ENCODE measurements at places on chromosomes 12 and 14.

- no peak for DNase-seq
Measured at GRCh38 chr12:30257618-30258017, 438.1 kb downstream of the IPO8 start.

DNA sequence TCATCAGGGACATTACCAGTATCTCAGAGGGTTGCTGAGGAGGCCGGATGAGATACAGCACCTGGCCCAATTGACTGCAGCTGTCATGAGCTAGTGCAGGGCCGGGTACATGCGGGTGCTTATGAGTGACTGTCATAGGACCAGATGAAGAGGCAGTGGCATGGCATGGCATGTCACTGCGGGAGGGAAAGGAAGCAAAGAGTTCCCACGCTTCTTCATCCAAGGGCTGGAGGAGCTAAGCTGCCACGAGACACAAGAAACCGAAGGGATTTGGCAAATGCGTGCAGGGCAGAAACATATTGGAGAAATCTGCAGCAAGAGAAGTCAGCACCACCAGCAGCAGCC lies 10.7 kb upstream of the GPX2 start:
- DNase-seq = no peak

- DNase-seq = peak; percentile 93
Measured at GRCh38 chr12:6872073-6873048, 742 bp downstream of the SPSB2 start.

GRCh38 chr14:98711453-98711852 lies 560.5 kb downstream of the BCL11B start:
- DNase-seq = no peak

DNA sequence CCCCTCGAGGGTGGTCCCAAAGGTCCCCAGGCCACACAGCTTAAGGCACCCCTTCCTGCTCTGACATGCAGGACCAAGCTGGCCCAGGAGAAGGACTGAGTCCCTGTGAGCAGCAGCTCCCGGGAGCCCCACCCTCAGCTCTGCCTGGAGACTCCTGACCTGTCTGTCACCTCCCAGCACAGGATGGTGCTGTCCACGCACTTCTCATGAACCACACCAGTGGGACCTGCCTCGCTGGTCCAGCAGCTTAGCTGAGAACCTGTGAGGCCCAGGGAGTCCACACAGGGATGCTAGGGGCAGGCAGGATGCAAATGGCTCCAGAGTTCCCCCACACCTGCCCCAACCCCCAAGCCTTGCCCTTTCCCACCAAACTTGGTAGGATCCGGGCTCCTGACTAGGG lies 27.7 kb downstream of the CCDC85C start:
- DNase-seq = no peak

- no peak for DNase-seq
Measured at GRCh38 chr12:94792693-94793092, 142.3 kb upstream of the TMCC3 start.

GRCh38 chr12:1083151-1083888 lies 92.3 kb downstream of the ERC1 start:
- no peak for DNase-seq

DNA sequence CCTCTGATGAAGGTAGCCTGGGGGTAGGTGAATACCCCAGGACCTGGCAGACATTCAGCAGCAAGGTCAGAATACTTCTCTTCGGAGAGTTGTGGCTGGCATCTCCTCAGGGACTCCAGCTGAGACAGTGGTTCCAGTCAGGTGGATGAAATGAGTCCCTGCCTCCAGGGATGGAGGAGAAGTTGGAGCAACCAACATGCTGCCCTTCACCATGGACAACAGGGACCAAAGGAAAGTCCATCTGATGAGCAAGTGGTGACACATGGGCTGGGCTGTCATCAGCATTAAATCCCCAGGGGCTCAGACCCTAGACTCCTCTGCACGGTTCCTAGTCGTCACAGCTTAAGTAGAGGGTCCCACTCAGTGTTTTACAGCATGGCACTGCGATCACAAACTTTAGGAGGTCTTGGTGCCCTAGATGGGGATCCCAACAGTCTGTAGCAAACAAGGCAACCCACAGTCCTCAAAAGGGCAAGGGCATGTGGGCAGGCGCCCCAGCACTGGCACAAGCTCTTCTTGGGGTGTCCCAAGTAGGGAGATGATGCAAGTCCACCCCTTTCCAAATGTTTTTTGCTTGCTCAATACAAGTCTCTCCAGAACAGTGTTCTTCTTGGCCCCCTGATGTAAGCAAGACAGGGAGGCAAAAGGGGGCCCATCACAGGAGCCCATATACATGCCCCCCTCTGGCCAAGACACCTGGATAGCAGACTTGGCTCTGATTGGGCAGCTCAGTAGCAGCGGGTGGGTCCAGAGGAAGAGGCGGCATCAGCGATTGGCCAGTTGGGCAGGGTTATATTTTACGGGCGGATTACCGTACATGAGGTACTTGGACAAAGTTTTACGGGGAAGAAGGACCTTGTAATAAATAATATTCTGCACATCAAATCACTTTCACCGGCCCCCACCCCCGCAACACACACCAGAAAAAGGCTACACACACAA lies 10.8 kb upstream of the CDH24 start:
- DNase-seq = no peak

DNA sequence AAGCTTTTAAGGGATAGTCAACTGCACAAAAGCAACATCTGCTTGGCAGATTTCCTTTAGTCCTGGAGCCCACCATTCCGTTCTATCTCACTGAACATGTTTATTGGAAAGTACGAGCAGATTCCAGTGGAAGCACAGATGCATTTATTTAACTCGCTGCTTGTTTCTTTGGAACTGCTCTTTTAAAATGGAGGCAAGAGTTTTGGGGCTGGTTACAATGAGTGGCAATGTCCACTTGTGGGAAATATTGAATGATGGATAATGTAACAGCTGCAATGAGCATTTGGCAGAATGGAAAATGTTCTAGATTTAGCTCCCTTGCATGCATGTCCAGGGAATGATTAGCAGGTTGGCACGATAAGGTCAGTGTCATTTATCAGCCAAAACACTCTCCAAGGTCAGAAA lies 163.0 kb downstream of the ATP23 start:
- DNase-seq = no peak

- no peak for DNase-seq
Measured at GRCh38 chr12:98262902-98263301, 252.5 kb upstream of the TMPO start.

DNA sequence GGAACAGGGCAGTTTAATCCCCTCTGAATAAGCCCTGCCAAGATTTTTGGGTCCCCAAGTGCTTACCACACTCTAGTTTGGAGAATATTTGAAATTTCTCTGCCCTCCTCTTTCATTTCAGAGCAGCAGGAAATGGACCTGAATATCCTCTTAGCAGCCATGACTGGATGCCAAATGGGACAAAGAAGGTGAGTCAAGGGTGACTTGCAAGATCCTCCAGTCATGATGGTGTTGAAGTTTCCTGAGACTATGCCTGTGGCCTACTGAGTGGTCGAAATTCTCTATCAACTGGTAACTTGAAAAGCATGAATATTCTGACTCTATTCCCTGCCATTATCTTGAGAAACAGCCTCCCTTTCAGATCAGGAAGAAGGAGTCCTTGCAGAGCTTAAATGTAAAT lies 1674.7 kb upstream of the SEL1L start:
- DNase-seq = no peak

DNA sequence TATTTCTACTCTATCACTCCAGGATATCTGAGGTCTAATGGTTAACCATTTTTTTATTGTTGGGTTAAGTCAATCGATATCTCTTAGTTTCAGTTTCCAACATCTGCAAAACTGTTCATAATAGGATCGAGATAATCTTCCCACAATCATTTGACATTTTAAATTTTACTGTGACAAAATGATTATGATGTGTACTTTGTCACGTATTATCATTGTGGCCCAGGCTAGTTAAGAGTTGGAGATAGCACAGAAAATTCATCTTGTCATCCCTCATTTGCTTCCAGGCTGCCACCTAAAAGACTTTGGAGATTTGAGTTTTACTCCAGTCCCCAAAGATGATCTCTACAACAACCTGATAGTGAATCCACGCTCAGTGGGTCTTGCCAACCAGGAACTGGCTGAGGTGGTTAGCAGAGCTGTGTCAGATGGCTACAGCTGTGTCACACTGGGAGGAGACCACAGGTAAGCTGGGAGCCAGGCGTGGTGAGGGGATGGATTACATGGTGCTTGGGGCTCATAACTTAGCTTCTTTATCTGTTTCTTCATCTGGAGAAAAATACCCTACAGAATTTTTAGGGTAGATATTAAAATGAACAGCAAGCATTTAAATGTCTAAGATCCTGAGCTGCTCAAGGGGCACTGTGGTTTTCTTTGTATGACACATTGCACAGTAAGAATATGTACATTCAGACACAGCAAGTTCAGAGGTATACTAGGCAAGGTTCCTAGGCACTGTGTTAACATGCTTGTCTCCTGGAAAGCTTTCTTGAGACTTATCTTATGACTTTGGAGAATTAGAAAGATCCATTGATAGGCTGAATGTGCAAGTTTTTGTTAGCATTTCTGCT lies 22.4 kb downstream of the ARG2 start:
- no peak for DNase-seq

- no peak for DNase-seq
Measured at GRCh38 chr14:75523771-75524171, 1.5 kb downstream of the BATF start.

GRCh38 chr14:24285351-24285750 lies 14.0 kb upstream of the RABGGTA start:
- no peak for DNase-seq

- DNase-seq = no peak
Measured at GRCh38 chr14:102164241-102164641, 24.5 kb downstream of the WDR20 start.

- no peak for DNase-seq
Measured at GRCh38 chr14:23432102-23432925, 3.1 kb downstream of the MYH7 start.

GRCh38 chr12:11758510-11759493 lies 109.3 kb downstream of the ETV6 start:
- no peak for DNase-seq

- DNase-seq = no peak
Measured at GRCh38 chr14:53814392-53814791, 142.2 kb downstream of the BMP4 start.

GRCh38 chr12:89162589-89163261 lies 189.6 kb downstream of the DUSP6 start:
- peak; percentile 57 for DNase-seq

- DNase-seq = no peak
Measured at GRCh38 chr12:96919510-96920210, 12.6 kb downstream of the NEDD1 start.

DNA sequence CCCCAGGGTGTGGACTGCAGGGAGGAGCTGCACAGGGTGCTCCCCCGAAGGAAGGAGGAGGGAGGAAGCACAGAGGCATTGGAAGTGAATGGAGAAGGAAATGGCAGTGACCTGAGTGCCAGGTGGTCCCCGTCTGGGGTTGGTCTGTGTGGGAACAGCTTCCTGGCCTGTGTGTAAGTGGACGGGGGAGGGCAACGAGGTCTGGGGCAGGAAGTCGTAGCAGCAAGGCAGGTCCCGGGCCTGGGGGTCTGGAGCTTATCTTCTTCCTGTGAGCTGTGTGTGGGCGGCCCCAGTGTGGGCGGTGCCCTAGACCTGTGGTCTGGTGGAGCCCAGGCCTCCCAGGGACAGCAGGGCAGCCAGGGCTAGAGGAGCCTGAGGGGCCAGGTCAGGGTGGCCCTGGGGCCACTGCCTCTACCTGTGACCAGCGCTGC lies 382.1 kb downstream of the TMEM121 start:
- DNase-seq = no peak

DNA sequence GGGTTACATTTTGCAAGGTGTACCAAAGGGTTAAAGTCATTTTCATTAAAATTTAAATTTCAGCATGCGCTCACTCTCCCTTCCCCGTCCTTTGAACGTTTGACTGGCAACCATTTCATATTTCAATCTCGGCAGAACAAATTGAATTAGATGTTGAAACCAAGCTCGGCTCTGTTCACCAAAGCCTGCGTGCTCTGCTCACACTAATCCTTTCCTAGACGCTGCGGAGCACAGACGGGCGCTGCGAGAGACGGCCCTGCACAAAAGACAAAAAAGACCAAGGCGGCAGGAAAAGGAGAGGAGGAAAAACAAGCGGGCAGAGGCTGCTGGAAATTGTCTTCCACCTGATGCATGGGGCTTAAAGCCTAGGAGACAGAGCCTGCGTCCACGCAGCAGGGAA lies 149.3 kb downstream of the RBM19 start:
- no peak for DNase-seq

DNA sequence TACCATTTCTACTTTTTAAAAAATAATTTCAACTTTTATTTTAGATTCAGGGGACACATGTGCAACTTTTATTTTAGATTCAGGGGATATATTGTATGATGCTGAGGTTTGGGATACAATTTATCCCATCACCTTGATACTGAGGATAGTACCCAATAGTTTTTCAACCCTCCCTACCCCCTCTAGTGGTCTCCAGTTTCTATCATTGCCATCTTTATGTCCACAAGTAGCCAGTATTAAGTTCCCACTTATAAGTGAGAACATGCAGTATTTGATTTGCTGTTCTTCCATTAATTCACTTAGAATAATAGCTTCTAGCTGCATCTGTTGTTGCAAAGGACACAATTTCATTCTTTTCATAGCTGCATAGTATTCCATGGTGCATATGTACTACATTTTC lies 162.5 kb downstream of the ANKS1B start:
- DNase-seq = no peak

DNA sequence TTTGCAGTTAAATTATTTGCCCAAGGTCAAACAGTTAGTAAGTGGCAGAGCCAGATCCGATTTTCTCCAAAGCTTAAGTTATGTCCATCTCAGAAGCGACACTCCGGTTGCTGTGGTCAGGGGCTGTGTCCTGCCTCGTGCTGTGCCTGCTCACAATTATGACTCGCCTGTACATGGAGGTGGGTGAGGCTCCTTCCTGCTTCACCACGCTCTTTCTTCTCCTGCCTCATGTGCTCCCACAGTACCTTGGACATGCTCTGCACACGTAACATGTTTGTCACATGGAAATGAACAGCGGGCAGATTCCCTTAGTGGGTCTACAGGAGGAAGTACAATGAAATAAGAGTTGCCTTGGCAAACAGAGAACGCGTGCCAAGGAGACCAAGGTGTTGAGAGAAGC lies 62.2 kb upstream of the CCND2 start:
- DNase-seq = no peak

- no peak for DNase-seq
Measured at GRCh38 chr14:52733824-52734223, 3.9 kb downstream of the STYX start.

GRCh38 chr14:35385042-35385839 lies 19.3 kb downstream of the NFKBIA start:
- DNase-seq = peak; percentile 96

All from psoas muscle (tissue), 8 donors.